Cerebellar nuclear complex (tissue), 1 donor: ENCODE measurements at places on chromosomes 13 and 19.
A peak's percentile ranks its signal among the peaks of the same experiment; 100 is the strongest.

DNA sequence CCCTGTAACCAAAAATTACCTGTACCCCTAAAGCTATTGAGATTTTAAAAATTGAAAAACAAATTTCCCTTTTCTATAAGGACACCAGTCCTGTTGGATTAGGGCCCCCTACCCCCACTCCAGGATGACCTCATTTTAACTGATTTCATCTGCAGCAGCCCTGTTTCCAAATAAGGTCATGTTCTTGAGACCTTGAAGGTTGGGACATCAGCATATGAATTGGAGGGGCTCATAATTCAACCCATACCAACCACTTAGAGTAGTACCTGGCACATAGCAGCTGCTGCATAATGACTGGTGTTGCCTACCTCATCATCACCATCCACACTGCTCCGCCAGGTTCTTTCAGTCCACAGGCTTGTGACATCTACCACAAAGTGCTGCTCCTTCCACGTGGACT lies 17.6 kb downstream of the ZNF71 start:
- no peak for DNase-seq

DNA sequence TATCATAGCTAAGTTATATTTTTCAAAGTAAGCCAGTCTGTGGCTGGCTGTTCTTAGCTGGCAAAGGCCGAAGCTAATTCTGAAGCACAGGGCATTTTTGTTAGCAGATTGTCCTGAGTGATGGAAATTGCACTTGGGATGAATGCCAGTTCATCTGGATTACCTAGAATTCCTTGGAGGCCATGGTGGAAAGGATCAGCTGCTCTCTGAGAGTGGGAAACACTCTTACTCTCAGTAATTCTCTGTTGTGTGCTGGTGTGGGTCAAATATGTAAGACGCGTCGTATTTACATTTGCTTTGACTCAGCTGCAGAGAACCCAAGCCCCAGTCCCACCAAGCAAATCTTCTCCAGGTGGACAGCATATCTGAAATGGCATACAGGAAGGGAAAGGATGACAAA lies 60.7 kb upstream of the C1QTNF9B start:
- no peak for DNase-seq

GRCh38 chr19:39351537-39352064 lies 9.4 kb downstream of the SAMD4B start:
- no peak for DNase-seq

GRCh38 chr13:113044391-113045114 lies 61.0 kb upstream of the F7 start:
- peak; percentile 87 for DNase-seq

DNA sequence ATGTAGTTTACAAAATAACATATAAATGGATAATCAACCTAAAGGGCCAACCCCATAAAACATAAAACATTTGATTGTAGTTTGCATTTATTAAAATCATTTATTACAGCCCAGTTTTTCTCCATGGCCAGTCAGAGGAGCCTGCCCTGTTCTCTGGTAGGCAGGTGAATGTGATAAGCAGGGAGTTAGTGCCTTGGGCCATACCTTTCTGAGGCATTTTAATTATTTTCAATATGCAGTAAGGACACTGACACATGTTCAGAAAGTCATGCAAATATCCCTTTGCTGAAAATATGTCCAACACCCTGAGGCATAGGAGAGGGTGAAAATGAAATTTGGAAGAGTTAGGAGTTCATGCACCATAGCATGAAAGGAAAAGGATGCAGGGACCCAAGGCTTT lies 242.6 kb upstream of the EDNRB start:
- DNase-seq: no peak

DNA sequence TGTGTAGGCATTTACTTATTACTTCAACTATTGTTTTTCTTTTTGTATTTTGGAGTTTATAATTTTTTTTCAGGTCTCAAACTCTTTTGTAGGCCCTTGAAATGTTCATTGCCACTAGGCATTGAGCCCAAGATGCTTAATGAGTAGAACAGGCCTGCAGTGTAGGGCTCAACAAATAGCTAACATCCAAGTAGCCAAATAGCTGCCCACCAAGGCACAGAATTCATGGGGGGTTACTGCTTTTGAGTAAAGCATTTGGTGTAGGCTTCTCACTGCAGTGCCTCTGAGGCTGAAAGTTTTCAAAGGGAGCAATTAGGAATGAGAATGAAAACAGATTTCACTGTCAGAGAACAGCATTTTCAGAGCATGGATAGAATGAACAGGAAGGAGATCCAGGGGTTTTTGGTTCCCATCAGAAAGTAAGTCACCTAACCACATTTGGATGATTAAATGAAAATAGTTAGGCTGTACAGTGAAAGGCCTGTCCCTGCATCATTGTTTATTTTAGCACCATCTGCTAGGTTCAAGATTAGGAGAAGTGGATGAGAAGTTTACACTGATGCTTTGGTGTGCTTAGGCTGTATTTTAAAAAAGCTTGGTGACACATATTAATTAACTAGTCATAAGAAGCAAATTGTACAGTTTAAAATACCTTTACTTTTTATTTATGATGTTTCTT lies 61.0 kb downstream of the EDNRB start:
- no peak for DNase-seq

DNA sequence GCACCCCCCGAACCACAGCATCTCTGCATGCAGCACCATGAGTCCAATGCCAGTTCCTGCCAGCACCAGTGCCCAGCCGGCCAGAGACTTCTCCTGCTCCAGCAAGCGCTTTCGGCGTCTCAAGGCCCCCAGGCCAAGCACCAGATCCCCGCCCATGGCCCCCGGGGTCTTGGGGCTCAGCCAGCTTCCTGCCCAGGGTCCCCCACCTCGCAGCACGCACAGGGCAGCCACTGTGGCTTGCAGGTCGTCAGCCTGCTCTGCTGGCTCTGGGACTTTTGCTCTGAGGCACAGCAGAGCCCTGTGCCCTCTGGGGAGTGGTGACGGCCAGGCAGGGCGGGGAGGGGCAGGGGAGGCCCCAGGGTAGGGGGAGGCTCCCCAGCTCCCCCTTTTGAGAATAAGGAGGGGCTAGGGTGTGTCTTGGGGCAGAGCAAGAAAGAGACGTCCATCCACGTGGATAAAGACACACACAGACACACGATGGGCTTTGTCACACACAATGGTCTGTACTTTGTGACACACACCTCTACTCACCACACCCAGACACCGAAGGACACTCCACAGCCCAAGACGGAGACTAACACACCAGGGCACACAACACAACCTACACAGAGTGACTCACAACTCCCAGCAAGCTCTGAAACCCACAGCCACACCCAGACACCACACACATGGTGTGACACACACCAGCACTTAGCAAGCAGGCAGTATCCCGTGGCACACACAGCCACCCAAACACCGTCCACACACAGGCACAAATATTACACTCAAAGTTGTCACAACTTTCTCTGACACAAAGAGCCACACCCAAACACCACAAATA lies at the start of gene KCNN4:
KCNN4 (minus strand) TSS at position 268 of the 820 bp plus-strand sequence; CDS start at position 156, 112 bp downstream.
- DNase-seq: no peak

GRCh38 chr13:114043421-114044053 lies 69.7 kb upstream of the C13orf46 start:
- no peak for DNase-seq

GRCh38 chr13:87906411-87906810 lies 235.2 kb downstream of the SLITRK5 start:
- no peak for DNase-seq

DNA sequence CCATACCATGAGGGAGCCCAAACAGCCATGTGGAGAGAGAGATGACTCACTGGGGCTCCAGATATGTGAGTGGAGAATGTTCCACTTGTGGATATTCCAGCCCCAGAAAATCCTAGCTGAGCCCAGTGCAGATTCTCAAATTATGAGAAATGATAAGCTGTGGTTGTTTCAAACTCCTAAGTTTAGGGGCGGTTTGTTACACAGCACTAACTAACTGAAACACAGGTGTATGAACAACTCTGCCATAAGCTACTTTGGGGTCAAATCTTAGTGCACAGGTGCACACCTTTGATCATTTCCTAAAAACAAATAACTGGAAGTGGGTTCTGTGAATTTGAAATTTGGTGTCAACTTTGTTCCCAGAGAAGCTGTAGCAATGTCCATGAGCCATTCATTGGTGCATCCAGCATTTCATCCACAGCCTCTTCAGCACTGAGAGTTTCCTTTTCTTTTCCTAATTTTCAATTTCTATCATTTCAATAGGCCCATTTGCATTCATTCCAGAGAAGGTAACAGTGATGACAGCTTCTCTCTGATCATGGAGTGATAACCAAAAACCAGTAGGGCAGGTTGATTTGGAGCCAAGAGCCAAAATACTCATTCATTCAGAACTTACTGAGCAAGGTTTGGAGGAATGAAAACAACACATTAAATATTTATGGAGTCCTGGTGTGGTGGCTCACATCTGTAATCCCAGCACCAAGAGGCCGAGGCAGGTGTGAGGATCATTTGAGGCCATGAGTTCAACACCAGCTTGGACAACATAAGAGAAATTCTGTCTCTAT lies 8.8 kb upstream of the CLPP start:
- DNase-seq: no peak

GRCh38 chr19:34274827-34275625 lies 20.7 kb downstream of the GARRE1 start:
- no peak for DNase-seq

GRCh38 chr13:113732961-113733950 lies 25.8 kb upstream of the TMEM255B start:
- DNase-seq: no peak

DNA sequence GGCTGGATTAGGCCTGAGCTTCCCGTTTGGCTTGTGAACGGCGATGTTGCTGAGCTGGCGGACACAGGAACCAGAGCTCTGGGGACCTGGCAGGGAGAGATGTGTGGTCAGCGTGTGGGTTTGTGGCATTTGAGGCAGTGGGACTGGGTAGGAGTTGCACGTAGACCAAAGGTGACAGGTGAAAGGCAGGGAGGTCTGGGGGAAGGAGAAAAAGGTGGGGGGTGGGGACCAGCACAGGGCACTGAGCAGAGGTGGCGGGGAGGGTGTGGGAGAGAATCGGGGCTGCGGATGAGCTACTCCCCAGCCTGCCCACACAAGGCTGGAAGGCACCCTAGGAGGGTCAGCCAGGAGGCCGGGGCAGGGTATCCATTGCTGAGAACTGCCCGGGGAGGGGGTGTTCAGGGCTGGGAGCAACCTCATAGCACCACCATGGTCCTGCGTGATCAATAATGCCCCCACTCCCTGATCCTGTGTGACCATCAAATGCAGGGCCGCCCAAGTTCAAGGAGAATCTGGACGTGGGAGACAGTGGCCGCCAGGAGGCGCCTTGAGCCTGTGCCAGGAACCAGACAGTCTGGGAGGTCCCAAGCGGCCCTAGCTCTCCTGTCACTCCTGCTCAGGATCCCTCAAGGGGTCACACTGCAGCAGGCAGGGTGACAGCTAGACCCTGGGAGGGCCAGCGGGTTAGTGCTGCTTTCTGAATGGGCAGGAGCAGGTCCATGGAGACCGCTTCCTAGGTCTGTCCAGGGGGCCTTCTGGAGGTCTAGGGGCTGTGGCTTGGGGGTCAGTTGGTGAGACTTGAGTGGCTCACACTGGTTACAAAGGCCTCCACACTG lies 12.8 kb upstream of the SELENOW start:
- no peak for DNase-seq

GRCh38 chr19:48284896-48285295 lies 15.0 kb downstream of the ZNF114 start:
- DNase-seq: no peak

GRCh38 chr13:102237230-102237629 lies 164.6 kb downstream of the FGF14 start:
- DNase-seq: no peak

- no peak for DNase-seq
Observed at GRCh38 chr19:19342086-19343015, 21.7 kb downstream of the MAU2 start.

GRCh38 chr19:51439021-51439465 lies 19.2 kb downstream of the SIGLEC8 start:
- no peak for DNase-seq

DNA sequence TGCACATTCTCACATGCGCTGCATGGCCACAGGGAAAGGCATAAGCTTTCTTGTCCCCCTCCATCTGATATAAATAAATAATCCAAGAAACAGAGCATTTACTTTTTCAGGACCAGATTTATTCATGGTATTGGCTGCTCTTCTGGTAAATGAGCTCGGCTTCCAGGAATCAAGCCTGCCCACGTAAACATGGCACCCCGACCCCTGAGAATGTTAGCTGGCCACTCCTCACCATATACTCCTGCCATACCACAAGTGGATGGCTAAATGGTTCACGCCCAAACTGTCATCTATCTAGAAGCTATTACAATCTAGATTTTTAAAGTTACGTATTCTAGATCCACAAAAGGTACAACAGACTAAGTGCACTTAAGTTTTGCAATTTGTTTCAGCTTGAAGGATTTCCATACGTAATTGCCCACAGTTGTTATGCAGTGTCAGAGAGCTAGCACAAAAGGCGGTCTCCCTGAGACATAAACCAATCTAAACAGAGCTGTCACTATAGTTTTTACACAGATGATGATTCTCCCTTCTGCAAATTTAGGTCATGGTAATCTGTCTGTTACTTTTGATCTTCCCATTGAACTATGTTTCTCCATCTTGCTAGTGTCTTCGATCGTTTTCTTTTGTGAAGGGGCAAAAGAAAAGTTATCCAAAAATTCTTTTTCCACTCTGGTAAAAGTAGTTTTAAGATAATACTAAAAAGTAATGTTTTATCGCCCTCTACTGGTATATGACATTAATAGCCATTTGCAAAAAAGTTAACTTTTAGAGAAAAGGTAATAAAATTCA lies 16.2 kb upstream of the FOXO1 start:
- DNase-seq: no peak

DNA sequence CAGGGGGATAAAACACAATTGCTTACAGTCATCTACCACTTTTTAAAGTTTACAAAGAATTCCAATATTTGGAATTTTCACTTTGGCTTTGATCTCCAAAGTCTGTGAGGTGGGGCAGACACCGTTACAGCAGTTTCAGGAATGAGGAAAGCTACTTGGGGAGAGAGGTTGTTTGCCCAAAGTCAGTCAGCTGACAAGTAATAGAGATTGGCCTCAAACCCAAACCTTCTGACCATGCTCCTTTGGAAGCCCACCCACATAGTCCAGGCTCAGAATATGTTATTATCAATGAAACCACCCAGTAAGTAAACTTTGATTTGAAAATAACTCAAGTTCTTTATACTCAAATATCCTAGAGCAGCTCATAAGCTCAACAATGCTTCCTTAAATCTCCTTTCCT lies 29.0 kb downstream of the RXFP2 start:
- no peak for DNase-seq

DNA sequence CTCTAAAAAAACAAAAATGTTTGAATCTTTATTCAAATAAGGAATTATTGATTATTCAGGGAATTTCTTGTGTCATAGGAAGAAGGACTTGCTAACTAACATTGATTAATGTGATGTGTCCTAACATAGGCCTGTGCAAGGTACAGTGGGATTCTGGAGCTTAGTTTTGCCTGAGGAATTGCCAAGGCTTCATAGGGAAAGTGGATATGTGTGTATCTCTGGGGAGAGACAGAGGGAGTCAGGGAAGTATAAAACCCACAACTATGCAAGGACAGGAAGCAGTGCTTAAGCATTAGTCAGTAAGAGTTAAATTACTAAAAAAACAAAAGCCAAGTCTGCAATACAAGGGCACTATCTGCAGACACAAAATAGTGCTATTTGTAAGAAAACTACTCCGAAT lies 59.6 kb downstream of the WDFY2 start:
- no peak for DNase-seq
